ENCODE measurements at places on chromosomes 12 and 14.

GRCh38 chr12:109902891-109903418, 2.9 kb downstream of the TCHP start:
- DNase-seq: no peak

DNA sequence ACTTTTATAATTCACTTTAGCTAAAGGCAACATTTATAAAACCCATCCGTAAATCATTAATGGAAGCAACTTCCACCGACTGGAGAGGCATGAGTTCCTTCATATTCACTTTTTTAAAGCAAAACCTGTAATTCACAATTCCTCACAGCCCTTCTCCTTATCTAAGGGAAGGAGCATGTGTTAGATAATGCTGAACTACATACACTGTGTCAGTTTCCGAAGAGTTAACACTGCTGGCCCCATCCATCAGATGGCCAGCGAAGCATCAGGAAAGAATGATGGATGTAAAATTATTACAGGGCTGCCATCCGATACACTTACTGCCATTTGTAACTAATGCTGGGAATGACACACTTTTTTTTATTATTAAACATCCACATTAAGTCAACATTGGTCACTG, 392.8 kb downstream of the SOX5 start:
- no peak for DNase-seq

DNA sequence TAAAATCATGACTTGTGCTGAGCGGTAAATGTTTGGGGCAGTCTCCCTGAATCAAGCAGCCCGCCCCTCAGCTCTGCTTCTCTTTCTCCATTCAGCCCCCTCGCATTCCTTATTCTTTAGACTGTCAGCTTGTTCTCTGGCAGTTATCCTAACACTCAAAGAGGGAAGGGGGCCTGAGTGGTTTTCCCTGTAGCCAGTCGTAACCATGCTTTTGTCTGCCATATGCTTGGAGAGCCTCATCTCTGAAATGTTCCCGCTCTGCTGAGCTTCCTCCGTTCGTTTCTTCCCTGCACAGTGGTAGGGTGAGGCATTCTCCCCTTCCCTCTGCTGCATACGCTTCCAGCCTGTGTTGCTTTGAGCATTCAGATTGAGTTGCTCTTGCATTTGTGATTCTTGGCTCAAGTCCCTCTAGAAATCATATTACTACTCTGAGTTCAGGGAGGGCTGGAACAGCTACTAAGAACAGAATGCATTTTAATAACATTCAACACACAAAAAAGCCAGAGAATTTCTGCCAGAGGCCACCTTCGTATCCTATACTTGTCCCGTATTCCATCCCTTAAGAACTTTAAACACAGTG, 119.7 kb downstream of the FBXL14 start:
- no peak for DNase-seq

DNA sequence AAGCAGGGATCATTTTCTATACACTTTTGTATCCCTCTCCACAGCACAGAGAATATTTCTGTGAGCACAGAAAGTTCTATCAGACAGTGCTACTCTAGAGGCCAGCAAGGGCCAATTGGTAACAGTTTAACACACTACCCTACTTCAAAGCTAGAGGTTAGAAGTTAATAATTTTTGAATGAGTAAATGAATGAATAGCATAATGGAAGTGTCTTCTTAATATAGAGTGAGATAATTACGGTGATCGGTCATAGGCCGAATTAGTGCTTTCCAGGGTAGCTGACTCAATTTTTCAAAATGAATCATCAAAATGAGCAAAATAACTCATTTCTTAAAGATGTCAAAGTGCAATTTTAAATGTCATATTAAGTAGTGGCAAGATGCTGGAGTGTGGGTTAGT, 67.0 kb upstream of the CCDC198 start:
- no peak for DNase-seq

DNA sequence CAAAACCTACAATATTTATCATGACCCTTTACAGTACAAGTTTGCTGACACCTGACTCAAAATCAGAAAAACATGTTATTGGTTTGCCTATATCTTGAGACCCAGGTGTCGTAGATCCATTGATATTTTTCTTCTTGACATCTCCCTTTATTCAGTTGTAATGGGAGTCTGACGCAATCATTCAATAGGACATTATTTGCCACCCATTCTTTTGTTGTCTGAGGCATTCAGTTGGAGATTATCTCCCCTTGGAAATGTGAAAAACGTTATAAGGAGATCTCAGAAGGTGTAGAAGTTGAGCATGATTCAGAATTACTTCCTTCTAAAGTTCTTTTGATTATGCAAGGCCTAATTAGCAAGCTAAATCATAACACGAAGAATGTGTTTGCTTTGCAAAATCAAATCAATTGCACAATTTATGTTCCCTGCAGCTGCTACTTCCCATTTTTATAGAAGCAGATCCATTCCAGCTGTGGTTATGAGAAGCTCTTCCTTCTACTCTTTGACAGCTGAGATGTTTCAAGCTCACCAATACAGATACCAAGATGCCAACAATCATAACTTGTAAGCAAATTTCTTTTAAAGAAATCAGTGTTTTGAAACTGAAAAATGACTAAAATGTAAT, 228.2 kb upstream of the SYT1 start:
- no peak for DNase-seq

DNA sequence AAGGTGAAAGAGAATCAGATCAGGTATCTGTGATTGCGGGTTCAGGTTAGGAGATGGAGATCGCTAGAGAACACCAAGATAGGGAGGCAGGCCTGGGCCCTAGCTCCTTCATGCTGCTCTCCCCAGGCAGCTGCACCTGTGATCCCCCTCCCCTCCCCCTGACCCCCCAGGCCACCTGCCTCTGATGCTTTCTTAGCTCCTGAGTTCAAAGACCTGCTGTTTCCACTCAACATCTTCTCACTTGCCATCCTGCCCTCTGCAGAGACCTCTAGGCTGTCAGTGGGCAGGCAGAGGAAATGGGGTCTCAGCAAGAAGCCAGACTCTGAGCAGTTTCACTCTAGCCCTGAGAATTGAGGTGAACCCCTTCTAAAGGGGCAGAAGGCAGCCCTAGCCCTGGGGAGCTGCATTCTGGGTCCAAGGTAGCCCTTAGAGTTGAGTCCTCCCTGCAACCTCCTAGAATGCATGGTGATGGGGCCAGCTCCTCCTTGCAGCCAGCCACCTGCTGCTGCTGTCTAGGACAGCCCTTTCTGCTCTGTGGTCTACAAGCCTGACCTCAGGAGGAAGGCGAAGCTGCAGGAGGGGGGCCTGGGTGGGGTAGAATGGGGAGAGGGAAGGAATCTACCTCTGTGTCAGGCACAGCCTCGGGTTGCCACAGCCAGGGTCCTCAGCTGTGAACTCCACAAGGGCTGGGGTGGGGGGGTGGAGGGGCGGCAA, 6.4 kb upstream of the SLC48A1 start:
- no peak for DNase-seq
